ENCODE measurements at places on chromosomes 2 and 18.

DNA sequence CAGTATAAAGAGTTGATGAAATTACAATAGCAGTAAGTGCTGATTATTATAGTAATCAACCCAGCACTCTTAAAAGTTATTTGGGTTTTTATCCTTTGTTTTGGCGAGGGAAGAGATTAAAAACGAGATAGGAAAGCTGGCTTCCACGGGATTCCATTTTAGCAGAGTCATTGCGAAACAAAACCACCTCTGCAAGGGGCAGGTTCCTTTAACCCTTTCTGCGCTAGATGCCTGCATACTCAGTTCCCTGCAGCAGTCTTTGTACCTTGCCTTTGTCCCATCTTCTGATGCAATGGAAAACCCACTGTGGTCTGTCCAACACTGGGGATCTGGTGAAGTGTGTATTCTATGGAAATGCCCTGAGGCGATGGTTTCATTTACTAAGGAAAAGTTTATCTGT lies 2.7 kb downstream of the YPEL5 start:
- no peak for DNase-seq

DNA sequence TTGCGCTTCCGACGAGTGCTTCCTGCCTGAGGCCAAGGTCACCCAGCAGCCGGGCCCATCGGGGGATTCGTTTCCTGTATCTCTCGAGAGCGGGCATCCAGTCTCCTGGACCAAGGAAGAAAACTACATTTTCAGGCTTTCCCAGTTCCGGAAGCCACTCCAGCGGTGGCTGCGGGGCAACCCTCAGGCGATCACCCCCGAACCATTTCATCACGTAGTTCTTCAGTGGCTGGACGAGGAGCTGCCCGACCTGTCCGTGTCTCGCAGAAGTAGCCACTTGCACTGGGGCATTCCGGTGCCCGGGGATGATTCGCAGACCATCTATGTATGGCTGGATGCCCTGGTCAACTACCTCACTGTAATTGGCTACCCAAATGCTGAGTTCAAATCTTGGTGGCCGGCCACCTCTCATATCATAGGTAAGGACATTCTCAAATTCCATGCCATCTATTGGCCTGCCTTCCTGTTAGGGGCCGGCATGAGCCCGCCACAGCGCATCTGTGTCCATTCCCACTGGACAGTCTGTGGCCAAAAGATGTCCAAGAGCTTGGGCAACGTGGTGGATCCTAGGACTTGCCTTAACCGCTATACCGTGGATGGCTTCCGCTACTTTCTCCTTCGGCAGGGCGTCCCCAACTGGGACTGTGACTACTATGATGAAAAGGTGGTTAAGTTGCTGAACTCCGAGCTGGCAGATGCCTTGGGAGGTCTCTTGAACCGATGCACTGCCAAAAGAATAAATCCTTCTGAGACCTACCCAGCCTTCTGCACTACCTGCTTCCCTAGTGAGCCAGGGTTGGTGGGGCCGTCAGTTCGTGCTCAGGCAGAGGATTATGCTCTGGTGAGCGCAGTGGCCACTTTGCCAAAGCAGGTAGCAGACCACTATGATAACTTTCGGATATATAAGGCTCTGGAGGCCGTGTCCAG lies 1.0 kb downstream of the MARS2 start:
- no peak for DNase-seq

GRCh38 chr2:31947871-31948270 lies 62.9 kb downstream of the MEMO1 start:
- DNase-seq: no peak

DNA sequence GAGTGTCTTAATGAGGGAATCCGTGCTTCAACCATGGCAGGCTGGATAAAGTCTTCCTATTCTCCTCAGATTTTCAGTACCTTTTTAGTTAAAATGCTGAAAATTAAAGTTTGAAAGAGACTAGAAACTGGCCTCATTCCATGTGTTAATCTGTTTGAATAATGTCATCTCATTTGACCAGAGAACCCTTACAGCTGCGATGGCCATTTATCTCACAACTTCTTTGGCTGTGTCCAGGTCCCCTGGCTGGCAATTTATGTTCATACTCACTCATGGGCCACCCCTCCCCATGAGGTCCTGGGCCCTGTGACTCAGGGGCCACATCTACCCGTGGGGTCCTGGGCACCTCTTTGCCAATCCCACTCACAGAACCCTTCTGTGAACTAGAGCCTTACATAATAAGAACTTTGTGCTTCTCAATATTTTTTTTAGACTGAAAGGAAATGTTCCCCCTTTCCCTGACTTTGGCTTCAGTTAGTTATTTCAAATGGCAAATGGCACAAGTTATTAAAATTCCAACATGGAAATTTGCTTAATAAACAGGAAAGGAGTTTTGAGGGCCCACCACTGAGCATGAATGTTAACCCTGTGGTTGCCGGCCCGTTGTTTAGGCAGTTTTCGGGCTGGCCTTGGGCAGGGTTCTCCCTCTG lies 134.6 kb downstream of the UXS1 start:
- DNase-seq: no peak

DNA sequence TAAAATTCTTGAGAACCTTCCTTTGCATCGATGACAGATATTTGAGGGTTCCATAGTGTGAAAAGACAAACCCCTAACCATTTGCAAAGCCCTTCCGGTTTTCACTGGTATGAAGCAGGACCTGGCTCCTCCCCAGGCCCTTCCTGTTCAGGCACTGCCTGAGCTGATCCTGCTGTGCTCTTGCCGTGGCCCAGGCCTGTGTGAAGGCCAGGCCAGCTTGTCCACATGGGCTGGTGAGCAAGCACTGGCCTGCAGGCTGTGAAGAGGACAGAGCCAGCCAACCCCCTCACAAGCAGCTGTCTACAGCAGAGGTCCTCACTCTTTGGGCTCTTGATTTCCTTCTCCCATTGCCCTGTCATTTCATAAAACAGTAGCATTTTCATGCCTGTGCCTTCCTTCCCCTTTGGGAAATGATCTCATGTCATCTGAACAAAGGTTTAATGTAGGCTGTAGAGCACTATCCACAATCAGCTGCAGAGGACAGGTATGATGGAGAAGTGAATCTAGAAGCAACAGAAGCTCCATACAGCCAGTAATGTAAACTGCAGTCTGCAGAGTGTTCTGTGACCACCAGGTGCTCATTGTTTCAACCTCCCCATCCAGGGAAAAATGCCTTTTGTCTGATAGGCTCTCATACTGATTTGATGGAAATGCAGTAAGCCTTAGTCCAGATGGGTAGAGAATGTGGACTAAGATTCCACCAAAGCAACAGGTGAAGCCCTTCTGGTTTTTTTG lies 19.8 kb downstream of the MPHOSPH10 start:
- no peak for DNase-seq

GRCh38 chr2:41910126-41910525 lies 137.7 kb upstream of the PKDCC start:
- no peak for DNase-seq

Measured in stimulated activated CD8-positive, alpha-beta memory T cell treated with anti-CD3 and anti-CD28 coated beads, Interleukin-7, amount 100 ng/mL, for 1 hour (primary cell).